ENCODE measurements at places on chromosomes 3 and 15.

GRCh38 chr15:82139823-82140268, 94.0 kb upstream of the MEX3B start:
- no peak for DNase-seq

DNA sequence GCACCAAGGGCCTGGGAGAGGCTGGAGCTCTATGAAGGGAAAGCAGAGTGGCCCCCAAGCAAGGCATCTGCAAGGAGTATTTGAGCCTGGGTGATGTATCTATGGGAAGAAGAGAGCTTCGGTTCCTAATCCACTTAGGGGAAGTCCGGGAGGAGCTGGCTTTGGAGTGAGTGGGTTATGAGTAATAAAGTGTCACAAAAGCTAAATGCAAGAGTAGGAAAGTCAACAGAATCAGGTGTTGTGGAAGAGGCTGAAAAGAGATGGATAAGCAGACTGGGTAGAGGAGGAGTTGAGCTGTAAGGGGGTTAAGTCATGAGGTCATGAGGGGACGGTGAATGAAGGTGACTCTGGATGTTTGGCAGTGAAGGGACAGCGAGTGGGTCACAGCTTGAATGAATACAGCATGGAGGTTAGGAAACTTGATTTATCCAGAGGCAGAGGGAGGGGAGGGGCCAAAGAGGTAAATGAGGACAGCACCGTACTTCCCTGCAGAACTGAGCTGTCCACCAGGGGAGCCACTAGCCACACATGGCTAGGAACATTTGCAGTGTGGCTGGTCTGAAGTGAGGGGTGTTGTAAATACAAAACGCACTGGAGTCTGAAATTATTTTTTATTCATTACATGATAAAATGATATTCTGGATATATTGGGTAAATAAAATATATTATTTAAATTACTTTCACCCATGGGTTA, 83.3 kb downstream of the ADCY5 start:
- DNase-seq: no peak

- no peak for DNase-seq
Observed at GRCh38 chr15:51652084-51652668, 29.1 kb upstream of the SCG3 start.

- DNase-seq: no peak
Observed at GRCh38 chr15:22815766-22816165, 22.7 kb upstream of the NIPA2 start.

- no peak for DNase-seq
Observed at GRCh38 chr3:188239035-188239434, 85.1 kb downstream of the LPP start.

DNA sequence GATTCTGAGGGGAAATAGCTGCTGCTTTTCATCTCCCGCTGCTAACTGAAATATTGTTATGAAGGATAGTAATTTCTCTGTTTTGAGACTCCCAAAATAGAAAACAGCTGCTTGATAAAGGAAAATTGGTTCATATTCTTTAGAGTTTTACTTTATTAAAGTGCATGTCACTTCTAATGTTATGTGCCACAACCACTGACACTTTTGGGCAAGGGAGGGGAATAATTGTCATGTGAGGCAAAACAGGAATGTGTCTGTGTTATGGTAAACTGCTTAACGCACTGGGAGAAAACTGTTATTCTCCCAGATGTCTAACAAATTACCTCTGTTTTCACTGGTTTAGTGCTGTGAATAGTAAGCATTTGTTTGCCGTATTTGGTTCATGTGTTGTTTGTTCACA, 201.6 kb downstream of the PDZRN3 start:
- DNase-seq: no peak

DNA sequence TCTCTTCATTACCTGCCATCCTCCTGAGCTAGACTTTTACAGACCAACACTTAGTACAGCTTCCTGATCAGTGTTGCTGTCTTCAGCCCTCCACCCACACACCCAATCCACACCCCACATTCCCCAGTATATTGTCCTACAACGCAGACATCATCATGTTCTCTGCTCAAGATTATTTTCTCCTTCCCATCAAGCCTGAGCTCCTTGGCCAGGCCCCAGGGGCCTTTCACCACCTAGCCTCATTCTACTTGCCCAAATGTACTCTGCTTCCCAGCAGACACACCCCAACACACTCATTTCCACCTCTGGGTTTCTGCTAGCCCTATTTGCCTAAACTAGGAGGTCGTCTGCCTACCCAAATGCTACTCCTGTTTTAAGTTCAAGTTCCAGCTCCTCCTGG, 37.0 kb downstream of the DAPK2 start:
- DNase-seq: no peak

DNA sequence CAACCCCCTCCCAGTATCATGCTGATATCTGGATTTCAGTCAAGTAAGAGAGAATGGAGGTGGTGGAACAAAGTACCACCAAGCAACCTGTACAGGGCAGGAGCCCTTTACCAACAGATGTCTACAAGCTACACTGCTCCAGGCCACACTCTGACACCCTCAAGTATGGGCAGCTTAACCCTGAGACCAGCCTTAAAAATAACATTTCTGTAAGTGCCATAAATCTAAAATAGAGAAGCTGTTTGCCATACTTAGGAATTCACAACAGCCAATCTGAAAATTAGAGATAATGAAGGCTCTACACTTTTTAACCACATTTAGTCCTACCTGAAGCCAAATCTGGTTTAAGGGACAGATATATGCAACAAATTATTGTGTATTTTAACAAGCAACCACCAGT, 59.7 kb downstream of the C3orf70 start:
- DNase-seq: no peak

GRCh38 chr15:67165254-67166253, 88.9 kb downstream of the AAGAB start:
- DNase-seq: no peak

GRCh38 chr3:169965562-169966427, 812 bp upstream of the SEC62 start:
- no peak for DNase-seq
